ENCODE measurements at places on chromosomes 3 and 15.
A peak's percentile ranks its signal among the peaks of the same experiment; 100 is the strongest.

- no peak for DNase-seq
Observed at GRCh38 chr3:158492685-158493084, 78.3 kb upstream of the MLF1 start.

DNA sequence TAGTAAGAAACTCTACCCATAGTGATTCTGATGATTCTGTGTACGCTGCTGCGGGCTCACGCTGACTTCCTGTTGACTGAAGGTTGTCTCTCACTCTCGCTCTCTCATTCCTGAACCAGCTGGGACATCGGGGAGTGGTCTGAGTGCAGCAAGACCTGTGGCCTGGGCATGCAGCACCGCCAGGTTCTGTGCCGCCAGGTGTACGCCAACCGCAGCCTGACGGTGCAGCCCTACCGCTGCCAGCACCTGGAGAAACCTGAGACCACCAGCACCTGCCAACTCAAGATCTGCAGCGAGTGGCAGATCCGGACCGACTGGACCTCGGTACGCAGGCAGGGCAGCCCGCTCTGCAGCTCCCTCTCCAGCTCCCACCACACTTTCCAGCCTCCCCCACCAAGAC lies 63.6 kb upstream of the NR2E3 start:
- DNase-seq, result peak; percentile 76

GRCh38 chr3:182182531-182182968 lies 470.8 kb downstream of the SOX2 start:
- DNase-seq, result no peak

DNA sequence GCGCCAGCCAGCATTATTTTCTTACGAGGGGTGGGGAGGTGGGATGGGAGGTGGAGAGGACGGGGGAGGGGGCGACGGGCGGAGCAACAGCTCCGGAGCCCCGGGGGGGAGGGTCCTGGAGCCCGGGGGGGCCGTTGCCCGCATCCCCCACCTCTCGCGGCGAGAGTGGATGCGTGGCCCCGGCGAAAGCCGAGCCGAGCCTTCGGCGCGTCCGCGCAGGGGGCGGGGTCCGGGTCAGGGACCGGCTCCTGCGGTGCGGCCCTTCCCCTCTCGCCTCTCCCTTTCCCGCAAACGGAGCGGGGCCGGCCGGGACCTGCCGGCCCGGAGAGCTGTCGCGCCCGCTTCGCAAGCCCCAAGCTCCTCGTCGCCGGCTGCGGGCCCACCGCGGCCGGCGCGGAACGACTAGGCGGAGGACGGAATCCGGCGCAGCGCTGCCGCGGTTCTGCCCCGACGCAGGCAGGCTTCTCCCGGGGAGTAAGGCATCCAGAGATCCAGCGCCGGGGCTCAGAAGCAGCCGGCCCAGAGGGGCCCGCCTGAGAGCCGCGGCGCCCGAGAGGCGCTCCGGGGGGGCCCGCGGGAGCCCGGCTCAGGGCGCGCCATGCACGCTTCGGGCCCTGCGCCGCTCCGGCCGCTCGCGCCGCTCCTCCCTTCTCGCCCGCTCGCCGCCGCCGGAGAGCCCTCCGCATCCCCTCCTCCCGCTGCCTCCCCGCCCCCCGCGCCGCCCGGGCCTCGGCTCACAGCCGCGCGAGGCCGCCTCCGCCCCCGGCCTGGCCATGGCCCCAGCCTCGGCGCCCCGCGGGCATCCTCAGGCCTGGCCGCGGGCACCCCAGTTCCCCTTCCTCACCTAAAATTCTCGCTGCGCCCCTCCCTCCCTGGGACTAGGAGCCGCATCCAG lies 459 bp upstream of the ADCY5 start:
- no peak for DNase-seq

DNA sequence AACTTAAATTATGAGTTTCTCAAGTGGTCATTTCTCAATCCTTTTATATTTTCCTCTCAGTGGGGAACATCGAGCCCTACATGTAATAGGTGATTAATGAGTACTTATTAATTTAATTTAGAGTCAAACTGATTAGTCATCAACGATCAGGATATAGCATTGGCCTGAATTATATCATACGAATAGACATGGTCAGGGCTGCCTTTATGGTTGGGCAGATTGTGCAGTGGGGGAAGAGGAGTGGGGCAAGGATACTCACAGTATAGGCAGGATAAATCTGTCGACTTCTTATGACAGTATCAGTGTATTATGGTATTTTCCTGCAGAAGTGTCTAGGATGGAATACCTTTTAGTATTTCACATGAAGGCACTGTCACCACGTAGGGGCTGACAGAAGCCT lies 27.0 kb downstream of the C2CD4A start:
- DNase-seq, result no peak

GRCh38 chr3:182592747-182593146 lies 200.6 kb upstream of the ATP11B start:
- no peak for DNase-seq

DNA sequence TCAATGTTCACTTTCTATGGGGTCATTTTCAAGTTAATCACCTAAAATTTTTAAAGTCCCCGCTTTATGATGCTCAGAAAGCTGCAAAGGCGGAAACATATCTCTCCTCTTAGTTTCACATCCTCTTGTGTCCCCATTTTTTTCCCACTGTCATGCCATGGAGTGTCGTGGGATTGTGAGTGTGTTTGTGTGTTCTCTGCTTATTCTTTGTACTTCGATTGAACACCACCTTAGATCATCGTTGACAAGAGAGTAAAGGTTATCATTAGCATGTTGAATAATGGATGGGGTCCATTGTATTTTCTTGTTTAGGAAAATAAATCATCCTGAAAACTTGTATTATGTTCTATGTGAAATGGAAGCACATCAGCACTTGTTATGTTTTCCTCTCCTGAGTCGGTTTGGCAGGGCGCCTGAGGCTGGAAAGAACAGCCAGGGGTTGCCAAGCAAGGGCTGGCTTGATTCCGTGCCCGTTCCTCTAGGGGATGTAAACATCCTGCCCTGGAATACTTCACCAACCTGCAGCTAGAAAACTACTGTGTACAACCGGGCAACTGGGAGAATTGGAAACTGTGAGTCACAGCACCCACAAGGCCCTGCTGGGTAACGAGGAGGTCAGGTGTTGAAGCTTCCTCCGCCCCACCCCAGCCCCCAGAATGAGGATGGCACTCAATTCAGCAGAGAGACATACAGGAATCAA lies 67.2 kb downstream of the EIF4E3 start:
- no peak for DNase-seq

GRCh38 chr3:16186565-16186964 lies 12.1 kb downstream of the GALNT15 start:
- no peak for DNase-seq

GRCh38 chr3:49839193-49839809 lies 17.1 kb downstream of the TRAIP start:
- DNase-seq, result no peak

DNA sequence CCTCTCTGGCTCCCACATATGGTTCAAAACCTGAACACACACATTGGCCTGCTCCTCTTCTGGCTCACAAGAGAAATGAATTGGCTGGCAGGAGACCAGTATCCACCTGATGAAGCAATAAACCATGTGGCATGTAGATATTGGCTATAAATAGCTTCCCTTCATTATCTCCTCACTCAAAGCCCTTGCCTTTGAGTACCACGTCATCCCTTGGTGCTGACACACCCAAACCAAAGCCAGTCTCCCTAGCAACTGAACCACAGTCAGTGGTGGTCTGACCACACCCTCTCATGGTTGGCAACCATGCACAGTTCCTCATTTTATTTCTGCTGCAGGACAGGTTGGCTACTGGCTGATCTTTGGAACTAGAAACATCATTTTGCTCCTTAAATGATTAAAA lies 98.8 kb downstream of the ZNF621 start:
- peak; percentile 28 for DNase-seq

GRCh38 chr3:141092663-141093062 lies 41.5 kb downstream of the SPSB4 start:
- no peak for DNase-seq

- DNase-seq, result no peak
Observed at GRCh38 chr3:144665567-144666053, 694.0 kb downstream of the DIPK2A start.

- peak; percentile 72 for DNase-seq
Observed at GRCh38 chr15:93045191-93045785, 43.7 kb downstream of the RGMA start.

DNA sequence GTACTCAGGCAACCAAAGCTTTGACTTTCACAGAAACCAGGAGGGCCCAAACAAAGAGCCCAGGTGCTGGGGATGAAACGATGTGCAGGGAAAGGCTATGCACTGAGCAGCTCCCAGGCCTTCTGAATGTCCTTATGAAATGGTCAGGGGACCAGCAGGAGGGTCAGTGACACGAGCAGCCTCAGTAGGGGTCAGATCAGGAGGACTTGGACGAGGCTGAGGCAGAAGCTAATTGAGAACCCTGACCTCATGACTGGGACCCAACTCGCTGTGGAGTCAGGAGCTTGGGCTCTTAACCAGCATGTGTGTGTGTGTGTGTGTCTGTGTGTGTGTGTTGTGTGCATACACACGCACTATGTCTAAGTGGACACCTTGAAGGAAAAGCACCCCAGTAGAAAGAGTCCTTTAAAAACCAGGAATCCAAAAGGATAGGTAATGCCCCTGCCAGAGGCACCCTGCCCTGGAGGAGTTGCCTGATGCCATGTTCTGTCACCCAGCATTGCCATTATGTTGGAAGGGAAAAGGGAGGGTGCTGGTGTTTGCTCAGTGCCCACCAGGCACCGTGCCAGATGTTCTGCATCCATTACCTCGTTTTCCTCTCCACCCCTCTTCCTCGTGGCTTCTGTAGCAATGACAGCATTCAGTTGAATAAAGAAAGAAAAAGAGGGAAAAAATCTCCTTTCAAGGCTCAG lies 50.9 kb downstream of the CORO2B start:
- no peak for DNase-seq

DNA sequence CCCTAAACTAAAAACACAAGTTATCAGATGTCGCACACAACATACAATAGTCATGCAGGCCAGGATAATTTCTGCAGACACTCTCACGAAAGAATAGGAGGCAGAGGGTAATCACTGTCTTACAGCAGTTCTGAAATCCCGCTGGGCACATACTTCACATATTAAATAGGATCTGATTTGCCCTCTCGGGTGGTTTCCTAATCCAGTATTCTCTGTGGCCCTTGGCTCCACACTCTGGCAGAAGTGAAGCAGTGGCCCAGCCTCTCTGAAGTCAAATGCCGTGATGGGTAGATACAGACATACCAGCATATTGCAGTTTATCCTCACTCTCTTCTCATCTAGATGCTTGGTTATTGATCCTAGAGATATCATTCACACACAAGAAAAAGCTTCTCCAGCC lies 19.0 kb downstream of the GADL1 start:
- no peak for DNase-seq

DNA sequence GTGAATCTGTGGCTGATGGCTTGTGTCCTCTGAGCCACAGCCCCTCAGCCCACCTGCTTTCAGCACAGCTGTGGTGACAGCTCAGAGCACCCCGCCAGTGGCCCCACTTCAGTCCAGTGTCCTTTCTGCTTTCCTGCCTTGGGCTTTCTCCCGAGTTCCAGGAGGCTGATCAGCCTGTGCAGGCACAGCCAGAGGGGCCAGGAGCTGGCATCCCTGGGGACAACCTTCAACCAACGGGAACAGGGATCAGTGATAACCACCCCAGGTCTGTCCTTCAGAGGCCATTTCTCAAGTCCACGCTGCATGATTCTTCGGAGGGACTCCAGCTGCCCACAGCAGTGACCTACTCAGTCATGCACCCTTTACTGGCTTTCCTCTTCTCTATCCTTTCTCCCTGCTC lies 166.6 kb downstream of the RAB11A start:
- no peak for DNase-seq

DNA sequence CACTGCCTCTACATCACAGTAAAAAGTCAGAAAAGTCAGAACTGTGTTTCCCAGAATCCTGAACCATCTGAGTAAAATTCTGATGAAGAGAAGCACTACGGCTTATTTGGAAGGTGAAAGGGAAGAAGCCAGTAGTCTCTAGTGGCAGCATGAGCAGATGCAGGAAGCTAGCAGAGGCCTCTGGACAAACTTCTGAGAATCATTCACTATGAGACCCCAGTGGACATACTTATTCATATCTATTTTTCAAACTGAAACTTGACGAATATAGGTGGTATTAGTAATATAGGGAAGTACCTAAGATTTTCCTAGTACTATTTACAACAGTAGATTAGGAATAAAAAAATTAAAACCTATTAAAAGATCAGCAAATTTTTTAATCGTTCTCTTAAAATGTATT lies 272.8 kb upstream of the TTC14 start:
- no peak for DNase-seq

- no peak for DNase-seq
Observed at GRCh38 chr15:56981160-56981559, 62.7 kb downstream of the TCF12 start.

- DNase-seq, result no peak
Observed at GRCh38 chr3:51977446-51978142, 2.7 kb downstream of the ABHD14A start.

All from upper lobe of left lung (tissue), 6 donors.